Breast epithelium (tissue), 4 donors: ENCODE measurements at places on chromosomes 16 and 17. TPM values are rescaled to one million over a fixed set of nuclear protein-coding genes. Genes with fewer than 3 reads are reported as not detected.

DNA sequence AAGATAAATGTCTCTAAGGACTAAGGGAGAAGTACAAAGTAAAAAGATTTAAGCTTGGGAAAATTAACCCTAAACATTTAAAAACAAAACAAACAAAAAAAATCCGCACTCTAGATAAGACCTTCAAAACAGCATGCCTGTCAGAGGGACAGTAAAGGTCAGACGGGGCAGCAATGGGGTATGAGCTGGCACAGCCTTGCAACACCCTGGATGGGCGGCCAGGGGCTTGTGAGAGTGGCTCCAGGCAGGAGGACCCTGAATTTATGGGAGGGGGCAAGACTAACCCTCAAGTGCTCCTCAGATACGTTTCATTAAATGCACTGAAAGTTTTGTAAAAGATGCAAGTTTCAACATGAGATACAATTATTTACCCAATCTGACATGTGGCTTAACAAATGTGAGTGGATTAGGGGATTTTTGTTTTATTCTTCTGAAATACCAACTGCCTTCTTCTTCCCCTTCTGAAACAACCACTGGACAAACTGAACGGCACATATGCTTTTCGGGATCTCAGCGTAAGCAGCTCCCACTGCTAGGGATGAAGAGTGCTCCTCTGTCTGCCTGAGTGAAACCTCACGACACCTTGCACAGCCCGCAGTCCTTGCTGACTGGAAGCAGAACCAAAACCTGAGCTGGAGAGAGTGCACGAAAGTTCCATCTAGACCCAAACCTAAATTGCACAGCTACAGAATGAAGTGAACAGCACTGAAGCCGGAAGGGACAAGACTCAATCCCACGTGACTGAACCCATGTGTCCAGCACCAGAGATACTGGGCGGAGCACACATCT lies 128.4 kb downstream of the ANKRD11 start:
- peak; percentile 39 for DNase-seq

GRCh38 chr16:57039148-57039812 lies 49.9 kb downstream of the NLRC5 start:
- no peak for DNase-seq

GRCh38 chr17:50710025-50710424 lies 2.3 kb upstream of the ANKRD40 start:
- no peak for DNase-seq

GRCh38 chr17:16989230-16989952 lies 17.5 kb upstream of the TNFRSF13B start:
- DNase-seq: no peak

- DNase-seq: no peak
Measured at GRCh38 chr17:46977750-46978488, 1.1 kb downstream of the RPRML start.

DNA sequence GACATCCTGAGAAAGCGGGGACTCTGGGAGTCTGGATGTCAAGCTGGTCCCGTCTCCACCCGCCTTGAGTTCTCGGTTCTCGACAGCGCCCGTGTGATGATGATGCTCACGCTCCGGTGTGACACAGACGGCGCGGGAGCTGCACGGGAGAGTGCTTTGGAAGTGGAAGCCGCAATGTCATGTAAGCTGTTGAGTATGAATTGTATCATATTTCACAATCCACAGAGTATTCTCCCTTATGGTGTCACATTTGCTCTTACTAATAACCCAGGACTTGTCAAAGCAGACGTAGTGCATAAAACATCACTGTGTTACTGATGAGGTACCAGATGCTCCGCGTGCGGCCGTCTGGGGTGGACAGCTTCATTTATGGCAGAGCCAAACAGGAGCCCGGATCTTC lies 217.5 kb upstream of the CHMP6 start:
- DNase-seq: no peak

- no peak for DNase-seq
Measured at GRCh38 chr16:426906-427249, 1.4 kb downstream of the RAB11FIP3 start.

DNA sequence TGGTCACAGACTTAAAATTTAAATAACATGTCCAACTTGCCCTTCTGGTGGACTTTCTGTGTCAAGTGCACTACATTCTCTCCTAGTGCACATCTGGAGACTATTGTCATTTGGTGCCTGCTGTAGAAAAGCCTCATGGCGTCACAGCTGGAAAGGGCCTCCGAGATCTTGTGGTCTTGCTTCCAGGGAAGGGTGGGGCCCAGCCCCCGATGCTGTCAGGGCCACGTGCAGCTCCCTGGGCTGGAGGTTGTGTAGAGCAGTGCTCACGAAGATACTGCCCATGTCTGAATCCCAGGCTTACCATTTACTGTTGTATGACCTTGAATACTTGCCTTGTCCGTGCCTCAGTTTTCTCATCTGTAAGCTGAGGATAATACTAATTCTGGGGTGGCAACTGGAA lies 6.8 kb upstream of the MPRIP start:
- DNase-seq: peak; percentile 22

DNA sequence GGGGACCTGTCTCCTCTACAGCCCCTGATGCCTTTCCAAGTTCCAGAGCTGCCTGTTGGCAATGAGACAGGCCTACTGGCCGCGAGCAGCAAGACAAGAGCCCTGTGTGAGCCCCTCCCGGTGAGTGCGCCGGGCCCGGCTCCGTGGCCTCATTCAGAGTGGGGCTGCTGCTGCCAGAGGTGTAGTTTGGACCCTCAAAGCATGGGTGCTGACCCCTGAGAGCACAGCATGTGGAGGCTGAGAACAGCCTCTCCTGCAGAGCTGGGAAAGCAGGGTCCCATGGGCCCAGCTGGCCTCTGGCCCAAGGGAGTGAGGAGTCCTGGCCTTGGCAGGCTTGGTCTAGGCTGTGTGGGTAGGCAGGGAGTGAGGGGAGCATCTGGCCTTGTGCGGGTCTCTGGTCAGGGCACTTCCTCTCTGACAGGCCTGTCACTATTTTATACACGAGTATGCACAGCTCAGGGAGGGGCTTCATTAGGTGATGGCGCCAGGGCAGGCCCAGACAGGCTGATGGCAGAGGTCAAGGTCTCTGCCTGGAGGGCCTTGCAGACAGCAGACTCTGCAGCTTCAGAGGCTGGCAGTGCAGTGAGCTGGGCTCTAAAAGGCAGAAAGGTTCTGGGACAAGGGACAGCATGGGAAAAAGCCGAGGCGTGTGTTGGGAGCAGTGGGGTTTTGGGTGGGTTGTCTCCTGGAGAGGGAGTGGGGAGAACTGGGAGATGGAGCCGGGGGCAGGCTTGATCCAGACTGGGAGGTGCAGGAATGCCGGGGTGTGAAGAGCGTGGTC lies 43.4 kb downstream of the ADCY7 start:
- peak; percentile 40 for DNase-seq

GRCh38 chr16:50296807-50297206 lies 30.5 kb downstream of the ADCY7 start:
- no peak for DNase-seq

GRCh38 chr17:63514974-63515373 lies 8.2 kb upstream of the KCNH6 start:
- DNase-seq: no peak

DNA sequence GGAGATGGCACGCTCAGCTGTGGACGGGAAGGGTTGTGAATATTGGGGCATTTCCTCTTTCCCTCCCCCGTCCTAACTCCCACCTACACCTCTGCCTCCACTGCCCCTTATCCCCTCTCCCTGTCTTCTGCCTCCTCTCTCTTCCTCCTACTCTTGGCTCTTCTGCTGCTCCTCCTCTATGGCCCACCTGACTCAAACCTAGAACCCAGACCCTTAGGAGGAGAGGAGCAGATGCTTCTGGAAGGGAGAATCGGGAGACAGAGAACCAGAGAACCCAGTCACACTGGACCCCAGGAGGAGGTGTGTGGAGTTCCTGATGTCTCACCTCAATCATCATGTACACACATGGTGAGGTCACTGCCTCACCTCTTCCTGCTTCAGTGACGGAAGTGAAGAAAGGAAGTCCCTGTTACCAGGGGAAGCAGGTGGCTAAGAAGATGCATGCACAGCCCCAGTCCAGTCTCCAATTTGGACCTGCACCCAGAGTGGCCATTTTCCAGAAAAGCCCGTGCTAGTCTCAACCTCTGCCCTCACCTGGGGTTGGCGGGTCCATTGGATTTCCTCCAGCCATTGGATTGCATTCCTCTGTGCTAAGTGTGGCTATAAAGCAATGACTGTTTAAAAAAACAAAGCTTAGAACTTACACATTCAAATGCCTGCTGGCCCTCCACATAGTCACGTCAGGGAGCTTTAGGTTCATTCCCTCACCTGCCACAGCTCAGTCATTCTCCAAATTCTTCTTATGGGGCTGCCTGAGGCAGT lies 4.0 kb downstream of the RNF222 start:
- no peak for DNase-seq

DNA sequence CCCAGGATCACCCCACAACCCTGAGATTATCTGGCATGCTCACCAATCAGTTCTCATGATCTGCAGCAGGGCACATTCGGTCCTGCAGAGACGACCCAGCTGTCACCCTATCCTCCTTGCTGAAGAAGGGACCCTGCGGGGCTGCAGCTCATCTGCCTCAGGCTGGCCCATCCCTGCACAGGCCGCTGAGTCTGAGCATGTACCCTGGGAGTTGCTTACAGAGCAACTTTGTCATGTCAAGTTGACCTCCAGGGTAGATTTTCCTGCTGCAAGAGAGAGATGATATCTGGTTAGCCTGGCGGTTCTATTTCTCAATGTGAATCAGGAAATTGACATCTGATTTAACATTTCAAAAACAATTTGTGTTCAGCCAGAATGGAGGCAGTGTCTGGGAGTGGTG lies 36.0 kb upstream of the ADCY9 start:
- DNase-seq: no peak

- DNase-seq: no peak
Measured at GRCh38 chr17:16878606-16879005, 93.3 kb downstream of the TNFRSF13B start.

- DNase-seq: no peak
Measured at GRCh38 chr16:69276148-69277115, 34.7 kb upstream of the VPS4A start.

GRCh38 chr17:21248500-21248899 lies 4.7 kb downstream of the NATD1 start:
- no peak for DNase-seq

Gene TEKT5
- not detected for total RNA-seq

Gene KRTAP9-2
- total RNA-seq: not detected

Gene CENPX
- total RNA-seq: 79.5 TPM

Gene ITPRIPL2
- 36.1 TPM for total RNA-seq

Gene ATP2C2
- 6.0 TPM for total RNA-seq
